ENCODE measurements at places on chromosomes 3 and 15.

GRCh38 chr15:78322243-78322642, 17.9 kb upstream of the CRABP1 start:
- DNase-seq, result no peak

- no peak for DNase-seq
Measured at GRCh38 chr15:51866161-51866560, 36.7 kb downstream of the TMOD3 start.

DNA sequence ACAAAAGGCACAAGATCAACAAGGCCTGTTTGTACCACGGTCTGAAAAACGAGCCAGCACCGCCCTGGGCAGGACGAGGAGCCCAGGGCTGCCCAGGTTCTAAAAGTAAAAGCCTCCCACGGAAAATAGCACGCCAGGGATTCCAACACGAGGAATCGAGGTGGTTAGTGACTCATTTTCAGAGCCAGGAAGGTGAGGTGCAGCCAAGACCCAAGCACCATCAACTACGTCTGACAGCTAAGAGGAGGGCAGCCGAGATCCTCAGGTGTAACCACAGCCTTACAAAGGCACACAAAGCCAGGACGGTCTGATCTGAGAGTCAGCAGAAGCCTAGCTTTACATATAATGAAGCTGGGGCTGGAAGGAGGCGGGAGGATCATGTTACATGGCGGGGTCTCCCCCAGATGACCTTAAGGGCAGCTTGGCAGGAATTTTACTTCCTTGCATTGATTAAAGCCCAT, 52.5 kb downstream of the ATP10A start:
- no peak for DNase-seq

GRCh38 chr3:52670621-52671521, 14.8 kb downstream of the PBRM1 start:
- no peak for DNase-seq

- DNase-seq, result no peak
Measured at GRCh38 chr3:126542340-126543241, 16.1 kb downstream of the C3orf22 start.

- DNase-seq, result no peak
Measured at GRCh38 chr3:168040607-168041208, 55.0 kb downstream of the GOLIM4 start.

DNA sequence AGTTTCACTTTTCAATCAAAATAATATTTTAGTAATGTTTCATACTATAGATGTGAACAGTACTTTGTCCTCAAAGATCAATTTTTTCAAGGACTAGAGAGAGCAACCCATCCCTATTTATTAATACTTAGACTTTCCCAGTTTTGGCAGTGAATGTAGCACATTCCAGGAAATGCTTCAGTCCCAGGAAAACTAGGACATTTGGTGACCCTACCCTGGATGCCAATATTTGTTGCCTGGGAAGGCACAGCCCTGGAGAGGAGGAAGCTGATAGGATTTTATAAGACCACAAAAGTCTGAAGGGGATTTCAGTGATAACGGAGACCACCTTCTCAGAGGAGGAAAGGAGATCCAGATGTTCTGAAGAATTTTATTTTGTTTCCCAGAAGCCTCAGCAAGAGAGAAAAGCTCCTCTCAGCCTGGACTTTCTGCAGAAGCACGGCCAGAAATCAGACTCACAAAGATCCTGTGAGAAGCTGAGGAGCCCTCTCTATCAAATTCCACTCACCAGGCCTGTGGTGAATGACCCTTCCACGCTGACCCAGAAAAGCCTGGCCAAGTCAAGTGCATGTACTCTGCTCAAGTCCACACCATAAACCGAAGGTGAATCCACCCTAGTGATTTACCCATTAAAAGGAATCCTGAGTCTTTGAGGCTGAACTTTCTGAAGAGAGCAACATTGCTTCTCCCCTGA, 87.7 kb upstream of the ABHD17C start:
- DNase-seq, result no peak

- peak; percentile 2 for DNase-seq
Measured at GRCh38 chr3:123066896-123067688, at the start of gene PDIA5. PDIA5 (plus strand) TSS chr3:123067025; CDS start chr3:123067165, 140 bp downstream.

- no peak for DNase-seq
Measured at GRCh38 chr15:42018306-42019224, 2.3 kb downstream of the PLA2G4E start.

GRCh38 chr15:41862515-41863116, 24.0 kb downstream of the PLA2G4B start:
- no peak for DNase-seq

DNA sequence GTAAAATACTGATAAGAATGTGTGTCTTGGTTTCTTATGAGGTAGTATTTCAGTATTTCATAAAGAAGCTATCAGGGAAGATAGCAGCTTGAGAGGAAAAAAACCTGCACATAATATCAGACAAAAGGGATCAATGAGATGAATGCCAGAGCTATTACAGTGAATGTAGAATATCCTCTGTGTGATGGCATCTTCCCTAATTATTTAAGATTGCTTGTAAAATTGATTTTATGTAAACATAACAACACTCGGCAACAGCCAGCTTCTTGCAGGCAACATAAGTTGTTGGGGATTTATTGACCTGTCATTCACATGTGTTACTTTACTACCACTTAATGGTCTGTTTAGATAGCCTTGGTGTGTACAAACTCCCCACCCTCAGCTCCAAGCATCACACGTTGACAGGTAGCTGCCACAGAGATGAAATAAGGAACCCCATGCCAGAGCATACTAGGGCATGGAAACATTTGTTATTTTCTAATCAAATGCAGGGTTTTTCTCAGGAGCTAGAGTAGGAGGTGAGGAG, 49.2 kb upstream of the RARB start:
- DNase-seq, result no peak

DNA sequence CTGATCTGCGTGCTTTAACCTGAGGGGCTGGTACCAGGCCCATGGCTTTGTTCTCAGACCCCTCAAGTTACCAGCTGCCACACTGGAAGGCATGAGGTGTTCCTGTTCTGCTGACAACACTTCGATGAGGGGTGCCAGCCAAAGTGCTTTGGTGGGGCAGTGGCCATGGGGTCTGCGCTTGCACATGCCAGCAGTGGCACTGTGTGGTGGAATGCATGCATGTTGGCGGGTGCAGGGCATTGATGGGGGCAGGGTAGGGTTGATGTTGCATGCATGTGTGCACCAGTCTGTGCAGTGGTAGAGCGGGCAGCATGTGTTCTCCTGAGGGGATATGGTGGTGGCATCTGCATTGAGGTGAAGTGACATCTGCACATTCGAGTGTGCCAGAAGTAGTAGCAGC, 497.0 kb downstream of the SQOR start:
- DNase-seq, result no peak

DNA sequence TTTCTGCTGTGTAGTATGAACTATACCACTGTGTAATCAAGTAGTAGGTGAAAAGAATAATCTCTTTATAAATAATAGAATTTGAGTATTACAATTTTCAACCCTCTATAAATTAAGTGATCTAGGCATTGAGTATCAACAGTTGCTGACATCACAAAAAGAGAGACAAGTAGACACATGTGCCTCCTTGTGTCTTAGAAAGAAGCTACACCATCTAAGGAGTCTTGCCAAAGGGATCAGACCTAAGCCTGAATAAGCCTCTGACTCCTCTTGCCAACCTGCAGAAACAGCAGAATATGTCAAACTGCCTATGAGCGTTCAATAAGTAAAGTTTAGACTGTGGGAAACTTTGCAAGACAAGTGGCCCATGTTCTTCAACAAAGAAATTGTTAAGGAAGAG, 5.8 kb upstream of the MTMR10 start:
- no peak for DNase-seq

- no peak for DNase-seq
Measured at GRCh38 chr3:158679547-158680000, 7.1 kb upstream of the LXN start.

DNA sequence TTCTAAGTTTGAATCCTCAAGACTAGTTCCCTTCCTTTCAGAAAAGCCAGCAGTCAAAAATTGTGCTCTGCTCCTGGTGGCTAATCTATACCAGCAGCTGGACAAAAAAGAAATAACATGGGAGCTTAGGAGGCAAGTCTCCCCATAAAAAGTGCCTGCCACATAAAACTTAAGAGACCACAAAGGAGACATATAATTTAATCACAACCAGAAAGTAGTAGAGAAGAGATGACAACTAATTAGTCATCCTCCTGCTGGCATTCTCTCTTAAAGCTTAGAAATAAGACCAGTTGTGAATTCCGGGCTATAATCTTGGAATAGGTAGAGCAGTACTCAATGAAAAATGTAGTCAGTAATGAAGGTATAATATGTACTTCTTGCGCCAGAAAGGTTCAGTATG, 20.2 kb upstream of the IMPG2 start:
- no peak for DNase-seq

DNA sequence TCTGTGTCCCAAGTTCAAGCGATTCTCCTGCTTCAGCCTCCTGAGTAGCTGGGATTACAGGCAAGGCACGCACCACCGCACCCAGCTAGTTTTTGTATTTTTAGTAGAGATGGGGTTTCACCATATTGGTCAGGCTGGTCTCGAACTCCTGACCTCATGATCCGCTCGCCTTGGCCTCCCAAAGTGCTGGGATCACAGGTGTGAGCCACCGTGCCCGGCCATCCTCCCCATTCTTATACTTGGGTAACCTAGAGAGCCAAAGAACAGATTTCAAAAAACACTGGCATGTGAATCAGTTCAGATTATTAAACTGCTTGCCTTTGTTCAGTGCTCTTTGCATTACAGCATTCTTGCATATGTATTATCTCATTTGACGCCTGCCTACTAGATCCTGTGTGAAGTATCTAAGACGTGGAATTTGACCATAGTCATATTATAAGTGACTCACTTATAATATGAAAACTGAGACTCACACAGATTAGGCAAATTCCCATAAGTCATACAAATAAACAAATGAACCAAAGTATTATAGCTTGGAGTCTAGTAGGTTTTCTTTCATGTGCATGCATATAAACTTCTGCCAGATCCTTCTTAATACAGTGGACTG, 123.5 kb downstream of the UNC13C start:
- DNase-seq, result no peak

GRCh38 chr3:126512916-126513650, 4.5 kb downstream of the UROC1 start:
- DNase-seq, result no peak

Measured in T-helper 9 cell (primary cell).